ENCODE measurements at places on chromosomes 1 and 21. TPM values are rescaled to one million over a fixed set of nuclear protein-coding genes. Genes with fewer than 3 reads are reported as not detected.

KRTAP7-1 gene
- not detected for total RNA-seq

PPIAL4G gene
- total RNA-seq, result not detected

DNA sequence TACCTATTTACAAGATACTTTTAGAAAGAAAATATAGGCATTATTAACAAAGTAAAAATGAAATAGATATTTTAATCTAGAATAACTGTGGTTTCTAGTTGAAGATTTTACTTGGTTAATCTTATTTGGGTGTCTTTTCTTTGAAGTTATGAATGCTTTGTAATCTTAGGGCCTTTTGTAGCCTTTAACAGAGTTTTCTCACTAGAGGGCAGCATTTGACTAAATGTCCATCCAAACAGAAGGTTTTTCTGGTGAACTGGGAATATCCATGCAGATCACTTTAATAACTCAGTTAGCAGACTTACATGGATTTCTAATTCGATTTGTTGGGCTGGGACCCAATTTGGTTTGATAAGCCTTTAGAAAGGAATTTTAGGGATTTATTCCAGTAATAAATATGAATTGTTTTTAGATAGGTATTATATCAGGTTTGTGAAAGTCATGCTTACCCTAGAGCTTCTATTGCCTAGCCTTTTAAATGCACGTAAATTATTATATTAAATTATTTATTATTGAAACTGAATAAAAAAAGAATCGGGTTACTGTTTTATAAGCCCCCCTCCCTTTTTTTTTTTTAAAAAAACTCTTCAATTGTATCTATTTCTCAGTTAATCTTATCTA lies 119.7 kb downstream of the ZNF326 start:
- DNase-seq, result peak; percentile 27

- no peak for DNase-seq
These were observed 192.8 kb downstream of the PDE4B start for GRCh38 chr1:65985393-65986066.

DNA sequence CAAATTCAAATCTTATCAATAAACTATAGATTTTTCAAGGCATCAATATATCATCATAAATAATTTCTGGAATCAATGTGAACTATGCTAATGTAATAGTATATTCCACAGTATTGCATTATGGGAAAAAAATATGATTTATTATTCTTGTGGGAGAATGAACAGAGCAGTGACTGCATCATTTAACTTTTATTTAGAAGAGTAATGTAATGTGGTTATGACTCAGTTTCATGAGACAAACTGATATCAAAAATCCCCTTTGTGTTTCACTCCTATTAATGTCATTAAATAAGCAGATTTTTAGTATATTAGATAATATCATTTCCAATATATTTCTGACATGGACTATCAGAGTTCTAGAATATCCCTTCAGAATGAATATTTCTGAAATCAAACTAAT lies 187.6 kb downstream of the LRRC40 start:
- DNase-seq, result no peak

- DNase-seq, result no peak
These were observed 10.0 kb downstream of the SLC16A4 start for GRCh38 chr1:110380672-110381283.
